ENCODE measurements at places on chromosomes 2 and 18. TPM values are rescaled to one million over a fixed set of nuclear protein-coding genes. Genes with fewer than 3 reads are reported as not detected.
A peak's percentile ranks its signal among the peaks of the same experiment; 100 is the strongest.

GRCh38 chr18:13800505-13801259 is 23.3 kb upstream of the MC5R start:
- DNase-seq = no peak

- DNase-seq = no peak
These were observed 160.6 kb downstream of the AFF3 start for GRCh38 chr2:99981840-99982239.

Gene LRRTM1
- total RNA-seq = not detected

GRCh38 chr2:214088536-214088935 is 322.3 kb upstream of the VWC2L start:
- no peak for DNase-seq

DNA sequence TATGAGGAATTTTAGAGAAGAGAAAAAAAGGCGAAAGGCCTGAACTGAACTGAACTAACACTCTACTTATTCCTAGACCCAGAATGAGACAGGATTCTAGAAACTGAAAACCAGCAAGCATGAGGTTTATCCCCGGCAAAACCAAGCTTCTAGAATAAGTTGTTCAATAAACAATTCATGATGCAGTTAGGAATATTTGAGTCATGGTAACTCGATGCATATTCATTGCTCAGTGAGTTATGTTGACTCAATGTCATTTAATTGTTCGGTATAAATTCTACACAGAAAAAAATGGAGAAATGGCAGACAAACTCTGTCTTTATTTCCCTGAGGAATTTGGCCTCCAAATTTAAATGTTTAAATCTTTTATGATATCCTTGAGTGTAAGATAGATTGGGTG is 321.5 kb downstream of the SATB2 start:
- no peak for DNase-seq

DNA sequence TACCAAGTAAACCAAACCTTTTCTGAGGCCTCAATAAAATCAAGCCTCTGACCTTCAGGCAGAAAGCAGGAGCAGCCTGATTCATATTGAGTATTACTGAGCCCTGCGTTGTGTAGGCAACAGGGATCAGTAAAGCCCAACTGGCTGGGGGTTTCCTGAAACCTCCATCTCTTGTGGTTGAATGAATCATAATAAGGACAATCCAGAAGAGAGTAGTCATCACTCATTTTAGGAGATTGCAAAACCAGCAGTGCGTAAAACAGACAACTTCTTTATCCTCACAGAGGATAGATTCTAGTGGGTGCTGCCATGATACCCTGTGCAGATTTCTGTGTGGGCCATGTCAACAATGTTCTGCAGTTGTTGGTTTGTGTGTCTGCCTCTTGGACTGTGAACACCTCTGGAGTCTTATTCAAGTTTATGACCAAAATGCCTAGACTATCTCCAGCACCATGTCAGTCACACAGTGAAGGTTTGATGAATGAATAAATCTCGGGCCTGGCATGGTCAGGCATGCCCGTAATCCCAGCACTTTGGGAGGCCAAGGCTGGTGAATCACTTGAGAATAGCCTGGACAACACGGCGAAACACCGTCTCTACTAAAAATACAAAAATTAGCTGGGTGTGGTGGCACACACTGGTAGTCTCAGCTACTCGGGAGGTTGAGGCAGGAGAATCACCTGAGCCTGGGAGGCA is 51.8 kb upstream of the RAB27B start:
- DNase-seq = no peak

- DNase-seq = no peak
These were observed 400.0 kb upstream of the CDH2 start for GRCh38 chr18:28576941-28577340.

DNA sequence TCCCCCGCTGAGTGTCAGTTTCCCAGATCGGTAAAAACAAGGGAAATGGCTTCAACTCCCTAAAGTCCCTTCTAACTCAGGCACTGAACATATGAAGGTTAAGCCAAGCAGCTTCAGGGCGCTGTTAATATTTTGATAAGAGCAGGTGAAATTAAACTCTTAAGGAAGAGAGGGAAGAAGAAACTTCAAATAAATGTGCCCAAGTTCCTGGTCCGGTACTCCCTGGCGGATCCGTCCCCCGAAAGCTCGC is 564 bp downstream of the TRABD2A start:
- no peak for DNase-seq

GRCh38 chr2:102434655-102435381 is 11.9 kb downstream of the IL18RAP start:
- DNase-seq = no peak

Gene CENPA
- not detected for total RNA-seq

Gene ANO7
- 1.8 TPM for total RNA-seq

Gene PDCL3
- total RNA-seq = 24.1 TPM

- DNase-seq = no peak
These were observed 97.1 kb upstream of the RMDN2 start for GRCh38 chr2:37827911-37828511.

DNA sequence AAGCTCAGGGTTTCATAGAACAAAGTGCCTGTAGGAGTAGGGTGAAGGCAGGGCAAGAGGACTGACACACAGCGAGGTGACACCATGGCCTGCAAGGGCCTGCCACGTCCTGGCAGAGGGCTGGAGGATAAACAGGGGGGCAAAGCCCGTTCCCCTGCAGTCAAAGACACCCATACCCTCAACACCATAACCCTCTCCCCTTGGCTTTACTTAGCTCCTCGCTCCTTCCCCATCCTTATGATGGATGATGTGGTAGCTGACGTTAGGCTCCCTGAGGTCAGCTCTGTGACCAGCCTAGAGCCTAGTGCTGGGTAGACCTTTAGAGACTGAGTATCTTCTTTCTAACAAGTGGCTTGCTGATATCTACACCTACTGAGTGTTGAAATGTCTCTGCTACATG is 683.3 kb upstream of the HS6ST1 start:
- DNase-seq = no peak

DNA sequence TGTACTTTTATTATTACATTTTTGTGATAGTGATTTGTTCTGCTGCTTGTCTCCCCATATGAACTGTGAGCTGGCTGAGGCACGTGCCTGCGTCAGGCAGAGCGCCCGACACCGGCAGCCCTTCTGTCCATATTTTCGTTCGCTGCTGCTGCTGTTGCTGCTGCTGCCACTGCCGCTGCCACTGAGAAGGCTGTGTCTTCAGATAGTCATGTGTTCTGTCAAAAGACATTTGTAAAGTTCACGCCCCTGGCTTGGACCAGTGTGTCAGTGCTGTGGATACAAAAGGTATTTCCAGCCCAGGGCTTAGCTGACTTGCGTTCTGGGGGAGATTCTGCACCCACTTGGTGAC is 47.0 kb downstream of the TWIST2 start:
- no peak for DNase-seq

- peak; percentile 70 for DNase-seq
These were observed 23.8 kb downstream of the ANKAR start for GRCh38 chr2:189698020-189698887.

Gene DSG4
- total RNA-seq = not detected

DNA sequence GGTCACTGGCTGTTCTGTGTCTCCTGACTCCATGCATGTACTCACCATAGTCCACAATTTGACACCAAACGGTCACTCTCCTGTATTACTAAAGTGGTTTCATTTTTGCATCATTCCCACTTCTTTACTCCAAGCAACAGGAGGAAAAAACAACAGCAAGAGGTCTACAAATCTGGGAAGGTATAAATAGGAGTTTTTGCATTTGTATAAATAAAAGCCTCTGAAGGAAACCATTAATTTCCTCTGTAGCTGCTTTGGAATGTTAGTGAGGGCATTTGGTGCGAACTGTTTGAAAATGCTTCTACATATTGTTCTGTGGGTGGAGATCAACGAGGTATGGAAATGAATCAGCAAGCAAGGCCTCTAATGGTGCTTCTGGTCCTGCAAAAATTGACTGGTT is 148.5 kb upstream of the DLX2 start:
- no peak for DNase-seq

GRCh38 chr2:238489431-238489830 is 62.7 kb downstream of the ASB1 start:
- no peak for DNase-seq

DNA sequence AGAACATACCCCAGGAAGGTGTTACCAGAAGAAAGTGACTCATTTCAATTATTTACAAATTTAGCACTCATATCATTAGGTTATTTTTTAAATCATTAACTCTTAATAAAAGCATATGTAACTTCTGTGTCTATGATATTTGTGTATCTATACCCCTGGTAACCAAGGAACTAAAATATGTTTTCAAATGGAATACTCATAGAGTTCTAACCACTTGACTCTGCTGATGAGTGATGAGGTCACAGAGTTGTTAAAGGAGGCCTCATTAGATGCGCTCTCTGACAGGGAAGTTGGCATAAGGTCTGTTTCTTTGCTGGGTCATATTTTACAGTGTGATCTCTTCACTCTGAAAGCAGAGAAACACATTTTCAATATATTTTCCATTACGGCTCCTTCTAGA is 73.4 kb downstream of the CCDC150 start:
- no peak for DNase-seq

DNA sequence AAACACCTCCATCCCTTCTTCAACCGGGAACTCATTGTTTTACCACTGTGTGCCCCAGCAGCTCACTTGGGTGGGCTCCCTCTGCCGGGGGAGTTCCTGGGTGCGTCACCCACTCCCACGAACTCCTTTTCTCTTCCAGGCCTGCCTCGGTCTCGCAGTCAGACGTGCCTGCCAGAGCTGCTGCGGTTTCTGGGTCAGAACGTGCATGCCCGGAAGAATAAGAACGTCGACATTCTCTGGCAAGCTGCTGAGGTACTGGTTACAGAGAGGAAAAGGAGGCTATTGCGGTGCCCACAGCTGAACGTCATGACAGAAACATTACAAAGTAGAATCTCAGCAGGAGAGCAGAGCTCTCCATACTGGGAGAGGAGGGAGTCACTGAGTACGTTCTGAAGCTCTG is 35.6 kb downstream of the COA5 start:
- no peak for DNase-seq

DNA sequence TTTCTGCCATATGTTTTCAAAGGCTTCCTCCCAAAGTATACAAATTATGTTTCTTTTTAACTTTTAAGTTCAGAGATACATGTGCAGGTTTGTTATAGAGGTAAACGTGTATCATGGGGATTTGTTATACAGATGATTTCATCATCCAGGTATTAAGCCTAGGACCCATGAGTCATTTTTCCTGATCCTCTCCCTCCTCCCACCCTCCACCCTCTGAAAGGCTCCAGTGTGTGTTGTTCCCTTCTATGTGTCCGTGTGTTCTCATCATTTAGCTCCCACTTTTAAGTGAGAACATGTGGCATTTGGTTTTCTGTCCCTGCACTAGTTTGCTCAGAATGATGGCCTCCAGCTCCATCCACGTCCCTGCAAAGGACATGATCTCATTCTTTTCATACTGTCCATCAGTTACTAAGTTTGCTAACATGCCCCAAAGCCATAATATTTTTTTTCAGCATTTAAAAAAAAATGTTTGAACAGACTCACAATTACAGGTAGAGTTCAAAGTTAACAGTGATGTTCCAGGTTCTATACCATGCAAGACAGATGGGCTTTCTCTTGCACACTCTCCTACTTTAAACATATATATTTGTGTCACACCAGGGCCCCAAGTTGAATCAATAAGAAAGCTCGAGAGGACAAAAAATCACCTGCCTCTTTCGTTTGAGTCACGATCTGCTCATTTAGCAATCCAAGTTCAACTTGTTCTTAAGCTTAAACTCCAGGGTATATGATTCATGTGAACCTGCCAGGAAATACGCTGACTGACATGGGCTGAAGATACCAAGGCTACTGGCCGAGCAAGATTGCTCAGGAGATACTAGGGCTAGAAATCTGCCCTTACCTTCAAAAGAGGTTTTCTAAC is 77.6 kb downstream of the AP1S3 start:
- DNase-seq = no peak

- peak; percentile 4 for DNase-seq
These were observed 58.8 kb downstream of the BAZ2B start for GRCh38 chr2:159557437-159558034.

DNA sequence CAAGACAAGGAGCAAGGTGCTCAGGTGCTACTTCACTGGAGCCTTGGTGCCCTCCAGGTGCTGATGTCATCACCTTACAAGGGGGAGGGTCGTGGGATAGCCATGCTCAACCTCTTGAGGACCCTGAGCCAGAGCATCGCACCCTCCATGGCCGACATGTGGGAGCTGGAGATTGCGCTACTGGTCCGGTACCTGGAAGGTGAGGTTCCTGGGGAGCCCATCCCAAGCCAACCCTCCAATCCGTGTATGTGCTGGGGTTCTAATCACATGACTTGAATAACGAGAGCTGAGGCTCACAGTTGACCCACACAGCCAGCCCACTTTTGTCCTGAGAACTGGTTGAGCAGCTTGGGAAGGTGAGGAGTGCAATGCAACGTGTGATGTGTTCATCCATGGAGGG is 25.9 kb downstream of the MROH2A start:
- DNase-seq = no peak

DNA sequence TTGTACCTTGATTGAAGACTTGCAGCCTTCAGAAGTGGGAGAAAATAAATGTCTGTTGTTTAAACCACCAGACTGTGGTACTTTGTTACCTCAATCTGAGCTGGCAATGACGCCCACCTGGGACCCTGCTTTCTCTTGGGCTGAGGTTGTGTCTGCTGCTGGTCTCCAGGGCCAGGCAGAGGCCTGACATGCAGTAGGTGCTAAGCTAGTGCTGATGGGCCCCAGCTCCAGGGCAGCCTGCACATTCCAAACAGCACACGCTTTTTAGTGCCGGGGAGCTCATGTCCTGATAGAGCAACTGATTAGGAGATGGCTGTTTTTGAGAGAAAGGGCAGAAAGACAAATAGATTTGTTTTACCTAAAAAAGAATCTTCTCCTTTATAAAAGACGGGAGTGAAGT is 664.0 kb upstream of the HS6ST1 start:
- DNase-seq = no peak

Gene PASK
- total RNA-seq = 144 TPM

- no peak for DNase-seq
These were observed 196.0 kb downstream of the KCNS3 start for GRCh38 chr2:18074476-18074875.

Gene REG3A
- not detected for total RNA-seq

- DNase-seq = no peak
These were observed 29.3 kb upstream of the HS6ST1 start for GRCh38 chr2:128347701-128348539.

GRCh38 chr18:2471523-2471922 is 99.8 kb downstream of the METTL4 start:
- no peak for DNase-seq

All from B cell (primary cell).